Renal cortical epithelial cell (primary cell): ENCODE measurements at places on chromosomes 4 and X. TPM values are rescaled to one million over a fixed set of nuclear protein-coding genes. Genes with fewer than 3 reads are reported as not detected.

DNA sequence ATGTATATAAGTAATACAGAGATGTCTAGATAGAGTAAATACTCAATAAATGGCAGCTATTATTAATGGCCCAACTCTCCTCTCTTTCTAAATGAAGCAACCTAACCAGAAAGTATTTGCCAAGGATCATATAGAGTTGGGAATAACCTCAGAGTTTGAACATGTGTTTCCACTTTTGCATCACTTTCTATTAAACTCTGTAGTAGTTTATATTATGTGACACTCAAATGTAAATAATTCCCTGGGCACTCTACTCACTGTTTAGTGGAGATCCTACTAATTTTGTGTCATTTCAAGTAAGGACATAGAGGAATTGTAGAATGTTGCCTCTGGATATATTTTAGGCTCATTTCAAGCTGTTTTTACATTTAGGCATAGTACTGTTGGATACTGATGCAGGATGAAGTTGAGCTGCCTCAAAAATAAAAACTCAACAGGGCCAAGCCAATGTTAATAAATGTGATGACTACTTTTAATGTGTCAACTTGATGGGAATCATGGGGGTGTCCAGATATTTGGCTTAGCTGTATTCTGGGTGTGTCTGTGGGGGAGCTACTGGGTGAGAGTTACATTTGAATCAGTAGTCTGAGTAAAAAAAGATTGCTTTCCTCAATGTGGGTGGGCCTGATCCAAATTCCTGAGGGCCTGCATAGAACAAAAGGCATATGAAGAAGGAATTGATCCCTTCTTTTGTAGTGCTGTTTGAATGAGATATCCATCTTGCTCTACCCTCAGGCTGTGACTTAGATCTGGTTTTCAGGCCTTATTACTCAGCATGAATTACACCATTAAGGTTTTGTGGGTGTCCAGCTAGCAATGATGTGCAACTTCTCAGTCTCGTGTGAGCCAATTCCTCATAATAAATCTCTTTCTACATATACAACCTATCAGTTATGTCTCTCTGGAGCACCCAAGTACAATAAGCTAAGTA, 1368.2 kb downstream of the STIM2 start:
- DNase-seq, result peak; percentile 1

GRCh38 chr4:7693711-7694110, 245.9 kb downstream of the AFAP1 start:
- no peak for DNase-seq

- DNase-seq, result no peak
Measured at GRCh38 chr4:102469806-102470205, 31.4 kb upstream of the NFKB1 start.

GRCh38 chrX:14864631-14865030, 8.2 kb downstream of the FANCB start:
- no peak for DNase-seq

GRCh38 chr4:123186731-123187130, 209.9 kb upstream of the SPRY1 start:
- no peak for DNase-seq

GRCh38 chrX:78748846-78749245, 1.3 kb downstream of the LPAR4 start:
- DNase-seq, result no peak

The BEND2 gene
- total RNA-seq, result not detected in 2 replicates

DNA sequence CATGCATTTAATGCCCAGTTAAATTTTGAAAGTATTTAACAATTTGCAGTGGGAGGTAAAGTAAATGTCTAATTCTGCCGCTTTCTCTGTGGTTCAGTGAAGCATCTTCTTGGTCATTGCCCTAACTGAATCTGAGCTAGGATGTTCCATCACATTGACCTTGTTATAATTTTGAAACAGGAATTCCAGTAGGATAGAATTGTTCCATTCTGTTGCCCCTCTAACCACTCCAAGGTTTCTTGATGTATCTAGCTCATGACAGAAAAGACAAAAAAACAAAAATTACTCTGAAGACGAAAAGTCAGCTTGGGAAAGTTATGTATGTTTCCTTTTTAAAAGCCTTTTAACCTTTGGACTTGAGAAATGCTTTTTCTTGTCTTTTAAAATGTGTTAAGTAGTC, 297.0 kb upstream of the FAT1 start:
- DNase-seq, result no peak

DNA sequence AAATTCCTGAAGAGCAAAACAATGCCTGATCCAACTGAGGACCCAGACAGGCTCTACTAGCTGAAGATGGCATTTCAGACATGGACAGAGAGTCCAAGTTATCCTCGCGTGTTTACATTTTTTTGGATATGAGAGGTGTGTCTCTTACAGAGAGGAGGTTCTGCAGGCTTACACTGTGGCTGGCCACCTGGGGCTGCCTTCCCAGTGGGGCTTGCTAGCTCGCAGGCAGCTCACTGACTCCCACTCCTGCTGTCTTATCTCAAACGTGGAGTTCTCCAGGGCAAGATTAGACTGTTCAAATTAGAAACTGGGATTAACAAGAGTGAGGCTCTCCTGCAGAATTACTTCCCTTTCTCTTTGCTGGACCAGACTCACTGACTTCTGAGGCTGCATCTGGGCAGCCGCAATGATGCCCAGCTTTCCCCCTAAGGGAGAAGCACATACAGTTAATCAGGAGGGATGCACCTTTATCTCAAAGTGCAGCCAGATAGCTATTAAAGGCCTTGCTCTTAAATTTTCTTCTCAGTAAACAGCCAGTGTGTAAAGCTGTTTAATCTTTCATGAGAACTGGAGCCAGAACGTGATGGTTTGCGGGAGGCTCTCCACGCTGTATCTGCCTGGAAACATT, 123.0 kb downstream of the ENPP6 start:
- DNase-seq, result no peak

GRCh38 chrX:47936224-47936939, 67.4 kb downstream of the ZNF182 start:
- DNase-seq, result no peak

The CT45A10 gene
- not detected in 2 replicates for total RNA-seq

The RHOXF2 gene
- not detected in 2 replicates for total RNA-seq

DNA sequence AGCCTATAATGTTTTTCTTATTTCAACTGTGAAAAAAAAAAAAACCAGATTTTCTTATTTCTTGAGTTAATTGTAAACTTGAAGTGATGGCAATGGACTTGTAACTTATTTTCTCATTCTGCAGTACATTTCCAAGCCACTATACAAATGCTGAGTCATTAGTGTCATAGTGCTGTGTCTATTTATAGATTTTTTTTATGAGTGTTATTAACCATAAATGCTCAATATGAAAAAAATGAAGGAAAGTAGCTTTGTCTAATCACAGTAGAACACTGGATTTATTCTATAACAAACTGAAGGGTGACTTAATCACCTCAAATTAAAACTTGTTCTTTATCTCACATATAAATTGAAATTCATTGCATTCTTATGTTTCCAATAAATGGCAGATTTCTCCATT, 718.6 kb downstream of the CCSER1 start:
- DNase-seq, result peak; percentile 47

The SPATA18 gene
- total RNA-seq, result 7.3 and 20.8 TPM in 2 replicates

GRCh38 chrX:110442635-110443034, 84.0 kb downstream of the RTL9 start:
- peak; percentile 46 for DNase-seq

DNA sequence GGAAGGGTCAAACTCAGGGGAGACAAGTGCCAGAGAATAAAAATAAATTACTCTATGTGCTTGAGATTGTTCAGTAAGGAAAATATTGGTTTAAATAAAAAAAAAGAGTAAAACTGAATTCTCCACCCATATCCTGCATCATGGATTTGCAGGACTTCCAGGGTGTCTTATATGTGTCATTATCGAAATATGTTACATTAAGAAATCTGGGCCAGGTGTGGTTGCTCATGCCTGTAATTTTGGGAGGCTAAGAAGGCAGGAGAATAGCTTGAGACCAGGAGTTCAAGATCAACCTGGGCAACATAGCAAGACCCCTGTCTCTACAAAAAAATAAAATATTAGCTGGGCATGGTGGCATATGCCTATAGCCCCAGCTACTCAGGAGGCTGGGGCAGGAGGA, 104.9 kb downstream of the PPP3CA start:
- no peak for DNase-seq

The LPAR4 gene
- 0.70 TPM in 1 of 2 replicates, not detected in the other for total RNA-seq

DNA sequence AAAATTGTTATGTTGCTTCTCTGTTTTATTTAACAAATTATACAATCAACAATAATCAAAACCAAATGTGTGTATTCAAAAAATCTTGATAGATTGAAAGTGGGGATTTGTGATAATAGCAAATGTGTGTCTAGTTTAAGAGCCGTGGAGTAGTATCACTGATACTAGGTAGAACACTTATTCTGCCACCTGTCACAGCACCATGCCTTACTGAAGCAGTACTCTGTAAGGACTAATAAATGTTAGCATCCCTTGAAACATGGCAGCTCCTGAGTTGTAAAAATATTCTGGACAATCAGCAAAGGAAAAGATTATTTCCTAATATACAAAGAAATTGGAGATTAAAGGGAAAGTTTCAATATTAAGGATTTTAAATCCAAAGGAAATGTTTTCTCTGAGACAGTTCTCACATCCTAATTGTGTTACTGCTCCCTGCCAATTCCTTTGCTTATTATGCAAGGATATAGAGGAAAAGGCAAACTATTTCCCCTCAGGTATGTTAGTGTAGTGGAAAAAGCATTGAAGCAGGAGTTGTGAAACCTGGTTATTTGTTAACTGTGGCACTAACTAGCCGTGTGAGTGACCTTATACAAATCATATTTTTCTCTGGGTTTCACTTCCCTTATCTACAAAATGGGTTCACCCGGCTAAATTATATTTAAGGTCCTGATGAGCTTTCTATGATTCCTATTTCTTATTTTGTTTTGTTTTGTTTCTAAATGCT, 303.1 kb downstream of the ARHGAP24 start:
- peak; percentile 94 for DNase-seq

- no peak for DNase-seq
Measured at GRCh38 chr4:101792056-101792590, 1.6 kb downstream of the BANK1 start.

The GYPA gene
- total RNA-seq, result not detected in 2 replicates

GRCh38 chr4:11566444-11567022, 137.8 kb upstream of the HS3ST1 start:
- no peak for DNase-seq

The PFKFB1 gene
- 0.10 and 0.69 TPM in 2 replicates for total RNA-seq

- DNase-seq, result no peak
Measured at GRCh38 chr4:7970361-7970946, 30.8 kb upstream of the AFAP1 start.

The CFAP99 gene
- total RNA-seq, result 0.30 TPM in 1 of 2 replicates, not detected in the other

The TMSB15B gene
- 4.9 and 8.9 TPM in 2 replicates for total RNA-seq

DNA sequence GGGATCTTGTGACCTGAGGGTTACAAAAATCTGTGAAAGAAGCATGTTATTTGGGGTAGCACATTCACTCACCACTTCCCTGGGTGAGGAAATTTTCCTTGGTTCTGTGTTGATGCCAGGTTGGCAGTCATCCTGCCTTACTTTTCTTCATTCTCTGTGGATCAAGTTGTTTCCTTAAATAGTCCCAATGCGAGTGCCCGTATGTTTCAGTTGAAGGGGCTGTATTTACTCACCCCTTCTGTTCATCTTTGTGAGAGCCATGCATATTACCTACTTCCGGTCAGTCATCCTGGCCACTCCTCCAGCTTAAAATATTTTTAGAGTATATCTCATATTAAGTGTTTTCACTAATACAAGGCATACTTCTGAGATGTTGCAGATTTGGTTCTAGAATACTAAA, 2.6 kb upstream of the UGT2B7 start:
- no peak for DNase-seq

The GEMIN8 gene
- 13.4 and 26.7 TPM in 2 replicates for total RNA-seq

- peak; percentile 51 for DNase-seq
Measured at GRCh38 chrX:133495464-133496391, 80.4 kb upstream of the GPC4 start.

DNA sequence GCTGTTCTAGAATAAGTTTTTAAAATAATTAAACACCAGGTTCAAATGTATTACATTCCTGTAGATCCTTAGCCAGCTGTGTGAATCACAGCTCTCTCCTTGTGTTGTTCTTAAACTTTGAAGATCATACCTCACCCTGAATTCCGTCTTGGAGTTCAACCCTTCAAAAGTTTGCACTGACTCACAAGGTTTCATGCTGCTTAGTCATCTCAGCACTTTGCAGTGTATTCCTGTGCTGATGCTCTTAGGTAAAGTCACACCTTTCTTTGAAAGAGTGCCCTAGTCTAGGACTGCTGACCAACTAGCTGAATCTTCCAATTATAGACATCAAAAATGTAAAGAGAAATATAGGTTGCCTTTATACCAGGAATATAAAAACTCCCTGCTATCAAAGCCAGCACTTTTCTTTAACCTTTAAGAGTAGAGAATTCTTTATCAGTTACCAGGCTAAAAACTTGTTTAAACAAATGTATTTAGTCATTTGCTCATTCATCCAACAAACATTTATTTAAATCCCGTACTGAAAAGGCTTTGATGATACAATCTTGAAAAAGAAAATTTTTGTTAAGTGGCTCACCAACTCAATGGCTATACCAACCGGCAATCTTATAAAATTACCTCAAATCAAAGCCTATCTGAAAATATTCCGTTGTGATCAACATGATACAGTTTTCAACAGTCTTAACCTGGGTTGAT, 169.7 kb downstream of the RAP1GDS1 start:
- peak; percentile 99 for DNase-seq

DNA sequence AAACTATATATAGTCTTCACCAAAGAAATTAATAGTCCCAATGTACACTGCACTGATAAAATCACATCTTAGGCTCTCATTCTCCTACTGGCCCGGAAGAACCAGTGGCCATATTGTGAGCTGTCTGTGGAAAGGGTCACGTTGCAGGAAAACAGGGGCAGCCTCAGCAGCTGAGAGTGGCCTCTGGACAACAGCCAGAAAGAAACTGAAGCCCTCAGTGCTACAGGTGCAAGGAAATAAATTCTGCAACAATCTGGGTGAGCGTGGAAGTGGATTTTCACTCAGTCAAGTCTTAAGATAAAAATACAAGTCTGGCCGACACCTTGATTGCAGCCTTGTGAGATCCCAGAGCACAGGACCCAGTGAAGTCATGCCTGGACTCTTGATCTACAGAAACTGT, 3.2 kb upstream of the SLC25A14 start:
- DNase-seq, result no peak

GRCh38 chrX:108168961-108169740, 77.6 kb downstream of the ATG4A start:
- no peak for DNase-seq

DNA sequence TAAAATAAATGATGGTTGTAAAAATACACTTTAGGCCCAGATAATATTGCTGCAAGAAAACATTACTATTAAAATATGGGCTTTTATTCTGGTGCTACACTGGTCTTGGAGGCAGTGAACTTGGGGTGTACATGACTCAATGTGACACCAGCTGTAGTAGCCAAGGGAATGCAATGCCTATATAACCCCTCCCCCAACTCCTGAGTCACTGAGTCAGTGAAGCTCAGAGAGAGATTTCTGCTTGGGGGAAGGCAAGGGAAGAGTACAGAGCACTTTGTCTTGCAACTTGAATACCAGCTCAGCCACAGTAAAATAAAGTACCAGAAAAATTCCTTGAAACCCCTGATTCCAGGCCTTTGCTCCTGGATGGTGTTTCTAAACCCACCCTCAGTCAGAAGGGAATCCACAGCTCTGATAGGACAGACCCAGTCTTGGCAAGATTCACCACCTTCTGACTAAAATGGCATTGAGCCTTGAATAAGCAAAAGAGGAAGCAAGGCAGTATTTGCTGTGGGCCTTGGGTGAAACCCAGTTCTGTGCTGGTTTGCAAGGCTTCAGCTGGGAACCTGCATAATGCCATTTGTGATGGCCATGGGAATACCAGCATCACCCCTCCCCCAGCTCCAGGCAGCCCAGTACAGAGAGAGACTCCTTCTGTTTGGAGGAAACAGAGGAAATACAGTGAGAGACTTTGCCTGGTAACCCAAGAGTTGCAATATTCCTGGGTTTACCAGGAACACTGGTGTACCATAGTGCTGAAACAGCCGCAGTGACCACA, 209.9 kb downstream of the IQCM start:
- DNase-seq, result peak; percentile 90

- DNase-seq, result no peak
Measured at GRCh38 chr4:5527211-5527610, 181.1 kb downstream of the EVC2 start.
